ENCODE measurements at places on chromosomes 7 and 10.

DNA sequence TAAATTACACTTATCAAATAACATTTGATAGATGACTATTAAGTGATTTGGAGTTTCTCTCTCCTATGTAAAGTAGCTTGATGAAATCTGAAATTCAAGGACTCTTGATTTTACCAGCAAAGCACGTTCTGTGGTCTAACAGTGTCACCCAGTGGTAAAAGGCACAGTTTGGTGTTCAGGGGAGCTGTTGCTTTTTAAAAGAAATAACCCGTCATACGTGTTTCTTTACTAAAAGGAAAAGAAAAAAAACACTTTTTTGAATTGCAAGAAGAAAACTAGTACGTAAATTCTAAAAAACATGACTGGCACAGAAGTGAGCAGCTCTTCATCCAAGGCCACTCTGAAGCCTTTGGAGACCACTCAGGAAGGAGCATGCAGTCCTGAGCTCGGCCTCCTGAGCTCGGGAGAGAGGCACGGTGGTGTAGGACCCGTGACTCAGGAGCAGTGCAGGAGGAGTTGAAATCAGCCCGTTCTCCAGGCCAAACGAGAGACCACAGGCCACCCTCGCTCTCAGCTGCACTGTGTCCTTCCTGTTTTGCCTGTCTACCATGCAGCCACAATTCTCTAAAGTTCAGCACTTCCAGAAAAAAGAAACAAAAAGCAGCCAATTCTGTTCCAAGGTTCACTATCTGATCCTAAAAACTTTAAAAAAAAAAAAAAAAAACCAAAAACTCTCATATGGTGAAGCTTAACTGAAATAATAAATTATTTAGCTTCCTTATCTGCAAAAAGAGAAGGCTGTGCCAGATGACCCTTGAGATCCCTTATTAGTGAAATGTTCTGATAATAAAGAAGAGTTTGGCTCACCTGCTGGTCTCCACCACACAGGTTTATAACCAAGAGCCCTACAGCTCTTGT, 212.6 kb upstream of the FRMD4A start:
- DNase-seq = no peak

DNA sequence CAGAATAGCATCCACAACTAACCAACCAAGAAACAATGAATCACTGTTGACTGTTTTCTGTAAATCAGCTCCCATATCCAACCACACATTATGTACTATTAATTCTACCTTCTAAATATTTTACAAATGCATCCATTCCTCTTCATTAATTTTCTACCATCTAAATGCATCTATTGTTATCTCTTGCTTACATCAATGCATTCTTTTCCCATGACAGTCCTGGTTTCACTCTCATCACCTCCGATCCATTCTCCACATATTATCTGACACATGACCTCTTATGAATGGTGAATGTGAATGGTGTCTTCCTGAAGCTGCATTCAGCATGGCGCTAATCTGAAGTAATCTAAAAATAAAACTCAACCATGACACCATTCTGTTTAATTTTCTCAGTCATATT, 153.8 kb upstream of the CALCR start:
- DNase-seq = no peak

DNA sequence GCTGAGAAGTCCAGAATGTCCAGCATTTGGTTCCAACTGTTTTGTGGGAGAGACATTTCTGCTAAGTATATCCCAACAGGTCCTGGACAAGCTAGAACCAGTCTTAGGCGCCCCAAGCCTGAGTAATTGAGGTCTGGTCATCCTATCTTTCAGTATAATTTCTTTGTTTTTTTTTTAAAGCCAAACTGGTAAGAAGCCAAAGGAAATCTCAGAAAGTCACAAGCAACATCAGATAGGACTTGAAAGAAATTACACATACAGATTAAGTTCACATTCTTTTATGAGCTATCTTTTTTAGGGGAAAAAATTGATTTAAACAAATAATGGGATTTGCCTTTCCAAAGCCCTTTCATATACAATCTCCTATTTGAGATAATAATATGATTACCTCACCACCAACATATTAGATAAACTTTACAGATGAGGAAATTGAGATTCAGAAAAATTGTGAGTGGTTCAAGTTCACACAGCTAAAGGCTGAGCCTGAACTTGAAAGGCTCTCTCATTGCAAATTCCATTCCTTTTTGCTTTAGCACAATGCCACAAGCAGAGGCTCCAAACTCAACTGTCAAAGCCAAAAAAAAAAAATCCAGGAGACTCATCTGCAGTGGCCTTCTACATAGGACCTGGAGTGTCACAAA, 15.0 kb downstream of the PDLIM1 start:
- no peak for DNase-seq

DNA sequence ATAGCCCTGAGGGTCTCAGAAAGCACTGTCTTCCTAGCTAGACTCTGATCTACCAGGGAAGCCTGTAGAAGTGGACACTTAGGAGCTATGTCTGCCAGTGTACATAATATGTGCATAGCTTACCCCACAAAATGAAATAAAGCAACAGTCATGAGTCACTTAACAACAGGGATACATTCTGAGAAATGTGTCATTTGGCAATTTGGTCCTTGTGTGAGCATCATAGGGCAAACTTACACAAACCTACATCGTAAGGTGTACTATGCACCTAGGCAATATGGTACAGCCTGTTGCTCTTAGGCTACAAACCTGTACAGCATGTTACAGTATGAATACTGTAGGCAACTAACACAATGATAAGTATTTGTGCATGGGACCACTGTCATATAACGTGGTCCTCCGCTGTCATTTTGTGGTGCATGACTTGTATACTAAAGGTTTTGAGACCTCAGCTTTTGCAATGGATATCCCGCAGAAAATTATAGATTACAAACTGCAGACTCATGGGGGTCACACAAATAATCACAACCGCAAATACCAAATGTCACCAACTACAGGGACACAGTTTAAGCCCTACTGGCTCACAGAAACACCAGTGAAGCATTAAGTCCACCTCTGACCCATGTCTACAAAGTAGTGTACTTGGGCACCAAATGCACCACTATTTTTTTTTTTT, 1.7 kb downstream of the URGCP start:
- no peak for DNase-seq

DNA sequence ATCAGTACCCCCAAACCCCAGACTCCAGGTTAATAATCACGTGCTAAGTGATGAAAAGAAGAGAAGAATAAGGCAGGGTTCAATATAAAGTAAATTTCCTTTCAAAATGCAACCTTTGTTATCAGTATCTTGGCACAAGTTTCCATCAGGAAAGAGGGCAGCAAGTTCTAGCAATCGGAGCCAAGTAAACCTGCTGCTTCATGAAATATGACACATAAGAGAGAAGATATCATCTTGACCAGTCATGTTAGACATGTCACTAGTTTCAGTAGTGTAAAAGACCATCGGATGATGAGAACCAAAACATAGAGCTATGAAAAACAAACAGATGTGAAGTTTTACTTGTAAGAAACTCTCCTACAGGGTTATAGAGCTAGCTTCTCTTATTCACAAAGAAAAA, 44.0 kb downstream of the AASS start:
- DNase-seq = no peak

DNA sequence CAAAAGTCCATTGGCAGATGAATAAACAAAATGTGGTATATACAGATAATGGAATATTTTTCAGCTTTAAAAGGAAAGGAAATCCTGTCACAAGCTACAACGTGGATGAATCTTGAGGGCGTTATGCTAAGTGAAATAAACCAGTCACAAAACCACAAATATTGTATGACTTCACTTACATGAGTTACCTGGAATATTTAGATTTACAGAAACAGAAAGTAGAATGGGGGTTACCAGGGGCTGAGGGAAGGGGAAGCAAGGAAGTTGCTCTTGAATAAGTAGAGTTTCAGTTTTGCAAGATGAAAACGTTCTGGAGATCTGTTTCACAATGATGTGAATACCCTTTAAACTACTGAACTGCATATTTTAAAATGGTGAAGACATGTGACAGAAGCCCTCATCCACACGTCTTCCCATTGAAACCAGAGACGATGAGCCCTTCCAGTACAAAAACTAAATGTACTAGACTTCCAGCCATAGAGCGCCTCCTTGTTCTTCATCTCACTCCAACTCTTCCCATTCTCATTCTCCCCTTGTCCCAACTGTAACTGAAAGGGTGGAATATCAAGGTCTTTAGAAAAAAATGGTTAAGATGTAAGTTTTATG, 62.4 kb downstream of the MICU1 start:
- peak; percentile 14 for DNase-seq

GRCh38 chr7:1698951-1699350, 28.9 kb downstream of the ELFN1 start:
- no peak for DNase-seq

GRCh38 chr7:27251652-27252590, 9.3 kb downstream of the EVX1 start:
- no peak for DNase-seq

GRCh38 chr7:132713893-132714292, 137.6 kb upstream of the PLXNA4 start:
- DNase-seq = no peak

DNA sequence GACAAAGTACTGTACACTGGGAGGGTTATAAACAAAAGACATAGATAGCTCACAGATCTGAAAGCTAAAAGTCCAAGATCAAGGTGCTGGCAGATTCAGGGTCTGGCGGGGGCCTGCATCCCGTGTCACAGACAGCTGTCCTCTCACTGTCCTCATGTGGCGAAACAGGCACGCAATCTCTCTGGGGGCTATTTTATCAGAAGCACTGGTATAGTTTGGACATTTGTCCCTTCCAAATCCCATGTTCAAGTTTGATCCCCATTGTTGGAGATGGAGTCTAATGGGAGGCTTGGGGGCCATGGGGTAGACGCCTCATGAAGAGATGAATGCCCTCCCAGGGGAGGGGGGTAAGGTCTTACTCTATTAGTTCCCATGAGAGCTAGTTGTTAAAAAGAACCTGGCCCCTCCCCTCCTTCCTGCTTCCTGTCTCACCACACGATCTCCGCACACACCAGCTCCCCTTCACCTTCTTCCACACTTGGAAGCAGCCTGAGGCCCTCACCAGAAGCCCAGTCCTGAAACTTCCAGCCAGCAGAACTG, 72.5 kb upstream of the UCN3 start:
- DNase-seq = no peak

GRCh38 chr10:104502907-104503306, 138.2 kb upstream of the SORCS3 start:
- no peak for DNase-seq

GRCh38 chr7:140478246-140479061, 851 bp downstream of the MKRN1 start:
- DNase-seq = peak; percentile 5

DNA sequence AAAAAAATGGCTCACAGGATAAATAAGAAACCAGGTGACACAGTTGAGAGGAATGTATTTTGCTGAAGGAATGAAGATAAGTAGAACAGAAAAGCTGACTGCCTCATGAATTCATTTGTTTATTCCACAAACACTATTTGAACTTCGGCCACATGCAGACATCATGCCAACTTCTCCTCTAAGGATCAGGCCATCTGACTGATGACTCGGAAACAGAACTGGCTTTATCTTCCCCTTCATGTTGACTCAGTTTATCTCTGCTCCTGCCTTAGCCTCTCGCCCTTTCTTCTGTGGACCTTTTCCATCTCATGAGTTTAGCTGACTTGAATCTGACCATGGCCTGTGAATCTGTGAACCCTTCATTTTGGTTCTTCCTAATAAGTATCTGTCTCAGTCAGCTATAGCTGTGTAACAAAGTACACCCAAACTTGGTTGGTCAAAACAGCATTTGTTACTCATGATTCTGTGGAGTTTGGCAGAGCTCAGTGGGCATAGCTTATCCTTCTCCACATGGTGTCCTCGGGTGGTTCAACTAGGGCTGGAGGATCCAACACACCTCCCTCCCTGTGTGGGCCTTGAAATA, 44.0 kb upstream of the GRID1 start:
- DNase-seq = no peak

- DNase-seq = no peak
These were observed 10.0 kb upstream of the STK31 start for GRCh38 chr7:23700046-23700445.

DNA sequence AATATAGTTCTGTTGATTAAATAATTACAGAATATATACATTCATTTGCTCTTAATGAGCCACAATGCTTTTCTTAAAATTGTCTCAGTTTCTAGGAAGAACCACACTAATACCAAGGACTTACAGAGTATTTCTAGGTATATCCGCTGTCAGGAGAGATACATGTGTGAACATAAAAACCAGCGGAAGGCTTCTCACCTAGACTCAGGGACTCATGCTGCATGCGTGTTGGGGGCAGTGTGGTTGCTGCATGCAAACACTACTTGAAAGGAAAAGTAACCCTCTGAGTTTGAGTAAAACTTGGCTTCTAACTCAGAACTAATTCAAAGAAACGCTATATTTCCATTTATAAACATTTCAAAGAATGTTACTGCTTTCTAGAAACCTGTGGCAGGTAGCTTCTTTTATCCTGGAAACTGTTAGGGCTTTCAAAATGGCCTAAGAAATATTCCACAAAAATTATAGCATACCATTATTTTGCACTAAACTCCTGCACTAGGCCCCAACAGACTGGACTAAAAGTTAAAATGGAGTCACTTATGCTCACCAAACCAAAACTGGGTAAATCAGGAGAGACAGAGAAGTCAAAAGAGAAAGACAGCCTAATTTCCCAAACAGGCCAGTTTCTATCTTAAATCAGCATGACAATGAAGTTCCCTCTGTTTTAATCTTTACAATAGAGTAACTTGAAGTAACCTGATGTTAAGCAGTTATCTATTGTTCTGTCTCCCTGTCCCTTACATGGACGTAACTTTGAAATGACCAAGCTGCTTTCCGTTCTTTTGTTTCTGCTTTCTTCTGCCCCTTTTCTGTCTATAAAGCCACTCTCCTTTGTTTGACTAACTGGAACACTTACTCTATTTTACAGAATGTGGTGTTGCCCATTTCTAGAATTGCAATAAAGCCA, 95.2 kb upstream of the FAM133B start:
- no peak for DNase-seq

DNA sequence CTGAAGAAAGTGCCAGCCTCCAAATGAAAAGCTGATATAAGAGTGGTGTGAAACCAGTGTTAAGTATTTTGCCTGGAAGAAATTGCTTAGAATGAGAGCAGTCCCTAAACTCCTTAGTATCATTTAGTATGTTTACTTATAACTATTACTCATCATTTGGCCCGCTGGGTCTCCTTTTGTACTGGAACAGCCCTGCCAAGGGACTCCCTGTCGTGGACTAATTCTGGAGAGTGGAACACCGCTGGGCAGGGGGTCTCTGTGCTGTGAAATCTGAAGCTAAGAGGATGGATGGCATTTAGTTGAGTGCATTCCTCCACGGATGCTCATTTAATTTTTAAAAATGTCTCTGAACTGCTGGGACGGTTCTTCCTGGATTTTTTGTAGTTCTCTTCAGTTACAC, 889.9 kb upstream of the C7orf33 start:
- no peak for DNase-seq

DNA sequence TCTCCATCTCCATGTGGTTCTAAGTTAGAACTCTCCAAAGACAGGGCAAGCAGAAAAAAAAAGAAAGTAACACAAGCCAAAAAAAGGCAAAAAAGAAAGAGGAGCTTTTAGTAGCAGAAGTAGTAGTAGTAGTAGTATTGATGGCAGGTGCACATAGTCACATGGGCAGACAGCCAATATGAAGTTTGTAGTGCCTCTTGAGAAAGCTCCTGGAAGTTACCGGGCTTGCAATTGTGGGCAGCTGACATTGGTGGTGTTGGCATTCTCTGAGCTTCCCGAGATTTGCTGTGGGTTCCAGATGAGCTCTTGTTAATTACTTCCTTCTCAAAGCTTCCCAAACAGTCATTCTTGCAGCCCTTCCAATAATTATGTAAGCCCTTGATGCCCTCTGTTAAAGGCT, 1128.5 kb downstream of the TYW1 start:
- no peak for DNase-seq

Measured in GM18507 (cell line).